GM20000 (cell line): ENCODE measurements at places on chromosomes 11 and 22.

DNA sequence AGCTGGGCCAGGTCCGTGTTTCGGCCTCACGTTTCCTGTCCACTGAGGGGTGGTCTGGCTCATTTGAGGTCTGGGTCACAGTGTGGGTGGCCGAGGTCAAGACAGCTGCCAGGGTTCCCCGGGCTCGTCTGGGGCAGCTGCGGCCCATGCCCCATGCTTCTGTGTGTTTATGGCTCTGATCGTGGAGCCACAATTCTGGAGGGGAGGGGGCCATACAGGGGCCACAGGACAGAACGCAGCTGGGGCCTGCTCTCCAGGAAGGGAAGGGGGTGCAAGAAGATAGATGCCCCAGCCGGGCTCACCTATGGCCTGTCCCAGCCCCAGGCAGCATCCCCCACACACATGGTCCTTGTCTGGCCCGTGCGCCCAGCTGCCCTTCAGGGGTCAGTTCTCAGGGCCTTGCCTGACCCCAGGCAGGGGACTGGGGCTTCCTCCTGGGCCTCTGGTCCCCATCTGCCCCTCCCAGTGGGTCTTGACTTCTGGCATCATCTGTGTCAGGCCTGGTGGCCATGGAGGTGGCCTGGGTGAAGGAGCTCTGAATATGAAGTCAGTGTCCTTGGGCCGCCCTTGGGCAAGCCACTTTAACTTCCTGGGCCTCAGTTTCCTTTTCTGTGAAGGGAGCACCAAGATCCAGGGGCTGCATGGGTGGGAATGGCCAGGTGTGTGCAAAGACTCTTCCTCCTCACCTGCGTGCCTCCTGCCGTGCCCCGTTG, 8.4 kb downstream of the TSPAN32 start:
- no peak for DNase-seq

- peak; percentile 93 for DNase-seq
Measured at GRCh38 chr11:65539744-65540289, 14.9 kb downstream of the SCYL1 start.

GRCh38 chr11:94519478-94520084, 7.3 kb downstream of the C11orf97 start:
- DNase-seq, result peak; percentile 33

- no peak for DNase-seq
Measured at GRCh38 chr22:39896313-39896996, 2.9 kb upstream of the ENTHD1 start.

- DNase-seq, result no peak
Measured at GRCh38 chr11:63598556-63598955, 15.7 kb downstream of the PLAAT3 start.

DNA sequence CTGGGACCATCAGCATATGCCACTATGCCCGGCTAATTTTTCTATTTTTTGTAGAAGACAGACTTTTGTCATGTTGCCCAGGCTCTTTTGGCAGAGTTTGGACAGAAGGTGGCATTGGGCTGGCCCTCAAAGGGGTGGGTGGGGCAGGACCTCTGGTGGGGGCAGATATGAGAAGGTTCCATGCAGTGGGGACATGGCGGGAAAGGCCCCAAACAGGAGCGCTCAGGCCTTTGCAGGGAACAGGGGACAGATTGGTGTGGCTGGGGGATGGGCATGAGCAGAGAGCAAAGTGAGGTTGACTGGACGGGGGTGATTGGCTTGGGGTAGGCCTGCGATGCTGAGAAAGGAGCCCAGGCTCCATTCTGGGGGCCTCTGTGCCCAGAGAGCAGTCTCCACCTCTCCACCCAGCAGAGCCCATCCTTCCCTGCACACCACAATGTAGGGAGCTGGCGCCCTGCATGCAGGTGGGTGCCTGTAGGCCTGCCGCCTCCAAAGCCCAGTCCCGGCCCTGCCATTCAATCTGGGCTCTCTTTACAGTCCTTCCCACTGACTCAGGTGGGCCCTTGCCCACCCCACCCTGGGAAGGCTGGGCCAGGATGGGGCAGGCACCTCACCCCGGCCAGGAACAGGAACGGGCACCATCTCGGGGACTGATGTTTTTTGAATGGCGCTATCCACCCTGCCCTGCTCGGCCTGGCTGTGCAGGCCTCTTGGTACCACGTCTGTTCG, 98.7 kb downstream of the MORC2 start:
- no peak for DNase-seq

- no peak for DNase-seq
Measured at GRCh38 chr11:70783356-70783755, 385.0 kb downstream of the CTTN start.

DNA sequence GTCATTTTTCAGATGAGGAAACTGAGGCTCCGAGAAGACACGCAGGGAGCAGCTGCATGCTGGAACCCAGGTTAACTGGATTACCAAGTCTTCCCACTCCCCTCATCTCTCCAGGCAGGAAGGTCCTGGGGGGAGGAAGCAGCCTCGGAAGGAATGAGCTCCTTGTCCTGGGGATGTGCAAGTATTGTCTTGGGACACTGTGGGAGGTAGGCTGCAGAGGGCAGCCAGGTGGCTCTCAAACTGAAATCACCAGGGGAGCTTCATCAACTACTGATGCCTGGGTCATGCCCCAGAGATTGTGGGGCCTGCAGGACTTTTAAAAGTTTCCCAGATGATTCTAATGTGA, 7.6 kb downstream of the GDPD5 start:
- DNase-seq, result no peak
